ENCODE measurements at places on chromosomes 2 and 18. TPM values are rescaled to one million over a fixed set of nuclear protein-coding genes. Genes with fewer than 3 reads are reported as not detected.

GRCh38 chr2:10331027-10331701 lies 28.5 kb downstream of the HPCAL1 start:
- peak; percentile 73 for DNase-seq

GRCh38 chr2:214079032-214079431 lies 331.8 kb upstream of the VWC2L start:
- no peak for DNase-seq

DNA sequence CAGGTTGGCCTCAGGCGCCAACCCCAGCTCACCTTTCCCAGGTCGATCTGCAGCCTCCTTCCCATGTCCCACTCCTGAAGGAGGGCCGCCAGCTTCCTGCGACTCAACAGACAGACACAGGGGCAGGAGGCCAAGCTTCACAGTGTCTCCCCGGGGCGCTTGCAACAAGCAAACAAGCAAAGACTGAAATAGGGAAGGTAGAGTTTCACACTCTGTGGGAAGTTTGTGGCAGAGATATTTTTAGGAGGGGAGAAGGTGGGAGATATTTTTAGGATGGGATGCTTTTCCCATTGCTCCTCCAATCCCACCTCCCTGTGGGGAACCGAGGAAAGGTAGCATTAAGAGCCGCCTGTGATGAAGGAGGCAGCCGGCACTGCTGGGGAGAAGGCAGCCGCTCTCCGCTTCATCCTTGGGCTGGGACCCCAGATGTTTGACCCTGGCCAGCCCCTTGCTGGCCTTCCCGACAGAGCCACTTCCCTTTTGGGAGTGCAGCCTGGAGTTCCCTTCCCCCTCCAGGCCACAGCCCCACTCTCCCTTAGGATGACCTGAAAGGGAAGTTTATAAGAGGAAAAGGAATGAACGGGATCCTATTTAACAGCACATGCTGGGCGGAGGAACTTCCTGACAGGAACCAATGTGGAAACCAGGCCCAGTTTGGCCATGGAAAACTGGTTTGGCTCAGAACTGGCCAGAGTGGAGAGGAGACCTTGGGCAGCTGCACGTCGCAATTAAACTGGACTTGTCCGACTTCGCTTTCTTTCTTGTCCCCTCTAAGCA lies 142.2 kb upstream of the SMAD2 start:
- DNase-seq = peak; percentile 57

GRCh38 chr18:12750715-12751502 lies 48.1 kb downstream of the PSMG2 start:
- no peak for DNase-seq

DNA sequence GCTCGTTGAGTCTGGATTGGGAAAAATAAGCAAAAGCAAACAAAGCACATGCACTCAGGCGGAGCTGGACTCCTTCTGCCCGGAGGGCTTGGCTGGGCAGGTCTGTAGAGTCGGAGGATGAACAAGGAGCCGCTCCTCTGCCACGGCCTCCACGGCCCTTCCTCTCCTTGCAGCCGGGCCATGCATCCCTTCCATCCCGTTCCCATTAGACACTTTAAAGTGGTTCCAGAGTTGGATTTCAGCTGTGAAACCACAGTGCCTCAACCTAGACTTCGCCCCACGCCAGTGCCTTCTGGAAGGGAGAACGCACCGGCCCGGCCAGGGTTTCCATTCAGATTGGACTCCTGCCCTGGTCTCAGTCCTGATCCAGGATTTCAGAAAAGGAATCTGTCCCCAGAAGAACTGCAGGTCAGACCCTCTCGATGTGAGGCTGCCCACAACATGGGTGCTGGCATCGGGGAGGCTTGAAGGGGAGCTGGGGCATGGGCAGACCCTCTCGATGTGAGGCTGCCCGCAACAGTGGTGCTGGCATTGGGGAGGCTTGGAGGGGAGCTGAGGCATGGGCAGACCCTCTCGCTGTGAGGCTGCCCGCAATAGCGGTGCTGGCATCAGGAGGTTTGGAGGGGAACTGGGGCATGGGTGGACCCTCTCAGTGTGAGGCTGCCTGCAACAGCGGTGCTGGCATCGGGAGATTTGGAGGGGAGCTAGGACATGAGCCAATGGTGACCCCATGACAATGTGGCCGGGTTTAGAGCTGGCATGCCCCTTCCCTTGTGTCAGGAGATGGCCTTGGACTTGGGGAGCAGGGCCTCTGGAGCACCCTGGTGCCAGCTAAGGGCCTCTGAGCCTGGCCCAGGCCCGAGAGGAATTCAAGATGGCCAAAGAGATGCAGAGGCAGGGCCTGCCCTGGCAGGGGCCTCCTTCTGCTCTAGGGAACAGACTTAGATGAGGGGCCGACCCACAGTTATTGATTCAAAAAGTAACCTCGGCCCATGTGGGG lies 304.5 kb downstream of the NDUFA10 start:
- DNase-seq = peak; percentile 37

DNA sequence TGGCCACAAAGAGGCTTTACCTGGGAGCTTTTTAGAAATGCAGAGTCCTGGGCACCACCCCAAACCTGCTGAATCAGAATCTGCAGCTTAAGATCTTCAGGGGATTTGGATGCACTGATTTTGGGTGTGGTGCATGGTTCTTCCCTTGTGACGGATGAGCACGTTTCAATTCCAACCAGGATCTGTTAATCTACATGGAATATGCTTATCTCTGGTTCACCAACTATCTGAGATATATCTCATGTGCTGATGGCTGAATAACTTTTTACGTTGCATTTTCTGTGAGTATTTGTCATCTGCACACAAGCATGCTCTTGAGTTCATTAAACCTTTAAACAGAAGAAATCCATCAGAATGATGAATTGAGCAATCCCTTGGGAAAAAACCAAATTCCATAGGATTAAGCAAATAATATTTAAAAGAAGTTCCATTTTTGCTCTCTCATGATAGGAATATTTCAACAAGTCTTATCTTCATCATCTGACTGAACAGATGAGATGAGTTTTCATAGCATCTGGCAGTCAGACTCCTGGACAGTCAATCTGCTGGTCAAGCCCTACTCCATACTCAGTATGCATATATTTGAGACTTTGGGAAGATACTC lies 120.6 kb downstream of the PLB1 start:
- DNase-seq = no peak

- DNase-seq = no peak
These were observed 49.9 kb downstream of the ST8SIA5 start for GRCh38 chr18:46706968-46707367.

DNA sequence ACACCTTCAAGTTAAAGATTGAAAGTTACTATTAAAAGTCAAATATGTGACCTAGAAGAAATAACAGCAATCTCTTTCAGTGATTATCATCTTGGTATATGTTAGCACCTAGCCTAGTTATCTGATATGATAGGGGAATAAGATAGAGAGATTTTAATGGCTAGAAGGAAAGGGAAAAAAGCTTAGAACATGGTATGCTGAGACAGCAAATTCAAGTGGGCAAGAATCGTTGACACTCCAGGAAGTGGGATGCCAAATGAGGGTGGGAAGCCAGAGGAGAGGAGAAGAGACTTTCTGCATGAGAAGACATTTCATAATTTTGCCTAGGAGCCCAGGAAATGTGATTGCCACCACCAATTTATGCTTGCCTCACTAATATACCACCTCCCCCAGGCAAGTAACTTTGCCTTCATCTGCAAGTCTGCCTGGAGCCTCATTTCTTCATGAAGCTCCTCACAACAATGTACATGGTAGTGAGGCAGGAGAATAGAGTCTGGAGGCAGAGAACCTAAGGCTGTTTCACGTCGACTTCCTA lies 504.9 kb downstream of the TNS1 start:
- no peak for DNase-seq

- no peak for DNase-seq
These were observed 26.8 kb downstream of the GLI2 start for GRCh38 chr2:120762341-120763061.

DNA sequence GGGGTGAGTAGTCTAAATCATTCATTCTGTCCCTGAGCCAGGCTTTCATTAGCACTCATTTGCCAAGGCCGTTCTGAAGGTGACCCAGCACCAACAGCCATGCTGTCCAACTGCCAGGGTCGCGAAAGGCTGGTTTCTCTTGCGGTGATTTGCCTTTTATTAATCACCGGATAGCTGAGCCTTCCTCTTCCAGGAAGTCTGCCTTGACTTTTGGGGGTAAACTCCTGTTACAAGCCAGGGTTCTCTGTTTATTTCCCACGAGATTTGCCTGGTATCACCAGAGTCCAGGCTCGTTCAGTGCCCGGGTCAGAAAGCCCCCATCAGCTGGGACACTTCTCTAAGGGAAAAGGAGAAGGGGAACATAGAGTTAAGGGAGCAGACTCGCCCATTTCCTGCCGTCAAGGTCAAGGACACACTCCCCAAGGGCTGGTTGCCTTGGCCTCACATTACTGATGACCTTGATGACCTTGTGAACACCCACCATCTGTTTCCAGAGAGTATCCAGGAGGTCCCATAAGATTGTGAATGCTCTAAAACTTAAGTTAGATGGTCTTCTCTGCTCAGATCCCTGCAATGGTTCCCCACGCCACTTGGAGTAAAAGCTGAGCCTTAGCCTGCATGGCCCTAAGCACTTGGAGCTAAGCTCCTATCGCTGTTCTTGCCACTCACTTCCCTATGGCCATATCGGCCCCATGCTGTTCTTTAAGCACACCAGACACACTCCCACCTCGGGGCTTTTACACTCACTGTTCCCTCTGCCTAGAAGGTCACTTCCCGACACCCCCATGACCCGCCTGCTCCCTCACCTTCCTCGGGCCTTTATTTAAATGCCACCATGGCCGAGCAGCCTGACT lies 118.0 kb upstream of the STPG4 start:
- DNase-seq = no peak

DNA sequence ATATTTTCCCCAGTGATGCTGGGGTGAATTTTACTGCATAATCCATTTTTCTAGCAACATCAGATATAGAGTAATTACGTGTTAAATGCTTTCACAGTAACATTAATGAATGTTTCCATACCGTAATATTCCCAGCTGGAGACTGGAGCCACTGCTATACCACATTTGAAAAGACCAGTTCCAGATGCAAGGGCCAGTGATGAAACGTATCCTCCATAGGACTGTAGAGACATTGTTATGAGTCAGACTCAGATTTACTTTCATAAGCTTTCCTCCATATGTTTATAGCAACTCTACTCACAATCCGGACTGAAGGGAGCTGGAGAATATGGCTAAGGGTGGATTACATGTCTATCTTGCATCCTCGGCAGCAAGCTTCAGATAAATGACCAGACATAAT lies 22.7 kb upstream of the GCG start:
- no peak for DNase-seq

TRPM8 gene
- total RNA-seq = 0.31 TPM

KRTCAP3 gene
- 9.0 TPM for total RNA-seq

GKN2 gene
- total RNA-seq = not detected

DUSP2 gene
- 3.6 TPM for total RNA-seq

GALNT14 gene
- total RNA-seq = 4.2 TPM

Data from H7 (cell line).